Spleen (tissue), 13 donors: ENCODE measurements at places on chromosomes 2 and 18. TPM values are rescaled to one million over a fixed set of nuclear protein-coding genes. Genes with fewer than 3 reads are reported as not detected.
A peak's percentile ranks its signal among the peaks of the same experiment; 100 is the strongest.

- no peaks in the 10 kb centered on the region for H3K36me3 ChIP-seq
- no peak overlapping the region for H3K4me3 ChIP-seq
- no peak for DNase-seq
Measured at GRCh38 chr2:237393523-237393922, 20.4 kb downstream of the COL6A3 start.

DNA sequence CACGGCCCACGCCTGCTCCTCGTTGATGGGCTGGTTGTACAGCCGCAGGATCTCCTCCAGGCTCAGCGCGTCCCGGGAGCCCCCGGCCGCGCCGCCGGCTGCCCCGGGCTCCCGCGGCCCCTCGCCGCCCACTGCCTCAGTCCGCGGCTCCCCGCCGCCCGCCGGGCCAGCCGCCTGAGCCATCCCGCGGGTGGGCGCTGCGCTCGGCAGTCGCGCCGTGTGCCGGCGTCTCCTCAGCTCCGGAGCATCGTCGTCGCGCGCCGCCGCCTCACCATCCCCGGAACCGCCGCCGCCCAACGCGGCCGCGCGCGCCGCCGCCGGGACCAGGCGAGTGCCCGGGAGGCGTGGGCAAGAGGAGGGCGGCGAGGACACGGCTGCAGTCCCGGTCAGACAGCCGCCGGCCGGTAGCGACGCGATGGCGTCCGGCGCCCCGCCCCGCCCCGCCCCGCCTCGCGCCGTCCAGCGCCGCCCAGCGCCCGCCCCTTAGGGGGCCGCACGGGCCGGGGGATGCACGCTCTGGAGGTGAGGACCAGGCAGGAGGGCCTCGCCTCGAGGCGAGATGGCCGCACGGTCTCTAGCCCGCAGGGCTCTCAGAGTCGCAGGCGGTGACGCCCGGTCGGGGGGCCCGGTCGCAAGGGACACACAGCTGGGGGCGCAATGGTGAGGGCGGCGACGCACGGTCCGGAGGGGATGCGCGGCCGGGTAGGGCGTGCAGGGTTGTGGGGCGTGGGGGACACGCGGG lies at the start of gene SPIRE1:
Gene SPIRE1, minus strand, starts transcription at position 424 of the 742 bp plus-strand sequence. Its CDS starts 241 bp downstream, at position 183.
- H3K27ac ChIP-seq, result peak within 1 kb of the TSS; percentile 86
- no peaks in the 10 kb centered on the region for H3K27me3 ChIP-seq
- peak; percentile 88 for DNase-seq
- peaks cover 17% of the 10 kb centered on the region for H3K4me1 ChIP-seq
- no peaks in the 10 kb centered on the region for H3K36me3 ChIP-seq
- peak within 1 kb of the TSS; percentile 96 for H3K4me3 ChIP-seq

DNA sequence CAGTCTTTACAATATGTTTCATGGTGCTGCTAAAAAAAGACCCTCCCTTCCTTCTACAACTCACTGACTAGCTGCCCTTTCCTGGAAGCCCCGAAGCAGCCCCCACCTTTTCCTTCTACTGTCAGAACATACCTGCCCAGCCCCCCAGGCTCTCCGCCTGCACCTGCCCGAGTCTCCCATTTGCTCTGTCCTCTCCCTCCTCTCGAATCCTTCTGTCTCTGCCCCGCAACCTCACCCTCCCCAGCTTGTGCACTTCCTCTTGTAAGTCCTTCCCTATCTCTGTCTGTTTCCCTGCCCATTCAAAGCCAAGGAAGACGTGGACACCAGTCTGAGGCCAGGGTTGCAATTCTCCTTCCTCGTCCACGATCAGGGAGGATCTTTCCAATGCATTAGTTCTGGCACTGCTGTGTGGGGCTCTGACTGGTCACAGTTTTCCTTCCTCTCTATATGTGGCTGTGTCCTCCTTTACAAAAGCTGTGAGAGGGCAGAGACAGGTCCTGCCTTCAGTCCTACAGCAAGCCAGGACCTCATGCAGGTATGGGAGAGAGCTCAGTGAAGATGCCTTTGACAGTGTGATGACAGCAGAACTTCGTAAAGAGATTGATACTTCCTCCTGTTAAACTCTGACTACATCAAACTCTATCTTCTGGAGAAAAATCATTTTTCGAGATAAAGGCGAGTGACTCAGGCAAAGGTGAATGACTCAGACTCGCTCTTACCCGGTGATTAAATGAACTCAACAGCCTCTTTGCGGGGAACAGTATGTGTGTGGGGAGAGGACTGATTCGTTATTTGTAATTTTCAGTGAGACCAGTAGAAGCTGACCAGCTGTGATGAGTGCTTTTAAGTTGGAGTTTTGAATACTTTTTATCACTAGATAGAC lies 14.2 kb downstream of the TNFRSF11A start:
- no peaks in the 10 kb centered on the region for H3K27me3 ChIP-seq
- no peak overlapping the region for H3K4me3 ChIP-seq
- H3K4me1 ChIP-seq, result no peaks in the 10 kb centered on the region

- H3K27ac ChIP-seq, result no peak overlapping the region
- H3K4me3 ChIP-seq, result no peak overlapping the region
- no peaks in the 10 kb centered on the region for H3K27me3 ChIP-seq
- no peak for DNase-seq
- H3K36me3 ChIP-seq, result no peaks in the 10 kb centered on the region
Measured at GRCh38 chr2:217621391-217621801, 381.4 kb downstream of the TNS1 start.

GRCh38 chr2:149418065-149418464 lies 87.7 kb downstream of the LYPD6 start:
- DNase-seq, result no peak
- H3K36me3 ChIP-seq, result no peaks in the 10 kb centered on the region
- H3K4me1 ChIP-seq, result no peaks in the 10 kb centered on the region
- H3K4me3 ChIP-seq, result no peak overlapping the region

DNA sequence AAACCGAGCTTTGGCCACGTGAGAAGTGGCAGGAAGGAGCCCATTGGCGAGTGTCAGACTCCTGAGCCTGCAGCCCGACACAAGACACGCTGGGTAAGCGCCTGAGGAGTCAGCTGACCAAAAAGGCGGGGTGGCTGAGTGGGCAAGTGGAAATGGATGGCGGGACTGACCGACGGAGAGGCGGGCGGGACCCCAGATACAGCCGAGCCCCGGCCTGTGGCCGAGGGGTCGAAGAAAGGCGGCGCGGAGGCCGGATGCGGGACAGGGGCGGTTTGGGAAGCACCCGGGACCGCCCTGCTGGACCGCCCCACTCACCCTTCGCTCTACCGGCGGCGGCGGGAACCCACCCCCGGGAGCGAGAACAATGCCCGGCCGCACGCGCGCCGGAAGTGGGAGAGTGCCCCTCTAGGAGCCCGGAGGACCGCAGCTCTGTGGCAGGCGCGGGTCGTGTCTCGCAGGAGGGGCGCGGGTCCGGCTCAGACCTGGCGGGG lies 22.8 kb downstream of the ZSCAN30 start:
- peak; percentile 93 for DNase-seq
- H3K4me1 ChIP-seq, result peaks cover 13% of the 10 kb centered on the region
- peak overlapping the region; percentile 76 for H3K4me3 ChIP-seq
- H3K36me3 ChIP-seq, result peaks cover 6% of the 10 kb centered on the region
- H3K27ac ChIP-seq, result peak overlapping the region; percentile 86

- no peak overlapping the region for H3K27ac ChIP-seq
- H3K36me3 ChIP-seq, result no peaks in the 10 kb centered on the region
- H3K27me3 ChIP-seq, result no peaks in the 10 kb centered on the region
- H3K4me1 ChIP-seq, result no peaks in the 10 kb centered on the region
Measured at GRCh38 chr2:44895061-44895460, 46.4 kb upstream of the SIX3 start.

DNA sequence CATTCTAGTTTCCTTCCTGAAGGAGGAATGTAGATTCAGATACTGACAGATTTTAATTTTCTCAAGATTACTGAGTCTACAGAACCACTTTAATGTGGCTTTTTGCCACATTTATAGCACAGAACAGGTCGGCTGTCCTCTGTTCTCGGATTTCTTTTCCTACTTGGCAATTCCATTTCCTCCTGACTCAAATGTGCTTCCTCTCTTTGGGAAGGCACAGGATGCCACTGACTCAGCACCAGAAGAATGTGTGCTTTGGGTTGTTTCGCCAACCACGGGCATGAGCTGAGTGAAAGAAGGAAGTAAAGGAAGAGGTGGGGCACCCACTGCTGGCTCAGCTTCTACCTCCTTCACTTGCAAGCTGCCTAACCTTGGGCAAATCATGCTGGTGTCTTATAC lies 970.6 kb upstream of the ACVR2A start:
- no peaks in the 10 kb centered on the region for H3K36me3 ChIP-seq
- no peak for DNase-seq
- H3K4me1 ChIP-seq, result no peaks in the 10 kb centered on the region
- H3K27ac ChIP-seq, result no peak overlapping the region
- H3K4me3 ChIP-seq, result no peak overlapping the region

GRCh38 chr2:205290299-205290698 lies 392.0 kb upstream of the NRP2 start:
- no peaks in the 10 kb centered on the region for H3K27me3 ChIP-seq
- no peak overlapping the region for H3K4me3 ChIP-seq
- no peaks in the 10 kb centered on the region for H3K36me3 ChIP-seq
- no peaks in the 10 kb centered on the region for H3K4me1 ChIP-seq
- no peak overlapping the region for H3K27ac ChIP-seq

DNA sequence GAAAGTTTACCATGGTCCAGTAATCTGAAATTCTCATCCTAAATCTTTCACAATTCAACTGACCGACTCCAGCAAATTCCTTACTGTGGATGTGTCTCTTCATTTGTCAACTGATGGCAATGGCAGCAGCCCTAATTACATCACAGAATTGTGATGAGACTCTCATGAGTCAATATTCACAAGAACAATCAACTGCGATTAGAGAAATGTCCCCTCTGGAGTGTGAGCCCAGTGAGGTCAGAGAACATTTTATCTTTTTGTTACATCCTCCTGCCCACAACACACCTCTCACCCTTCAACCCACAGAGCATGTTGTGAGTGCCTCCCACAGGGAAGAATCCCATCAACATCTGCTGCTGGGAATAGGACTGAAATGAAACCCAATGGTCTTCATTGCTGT lies 73.6 kb downstream of the CD226 start:
- no peak overlapping the region for H3K27ac ChIP-seq
- no peaks in the 10 kb centered on the region for H3K36me3 ChIP-seq

GRCh38 chr2:204776781-204777559 lies 231.7 kb downstream of the PARD3B start:
- H3K4me1 ChIP-seq, result no peaks in the 10 kb centered on the region
- H3K27me3 ChIP-seq, result no peaks in the 10 kb centered on the region
- DNase-seq, result no peak
- H3K27ac ChIP-seq, result no peak overlapping the region

- H3K27me3 ChIP-seq, result no peaks in the 10 kb centered on the region
- H3K36me3 ChIP-seq, result no peaks in the 10 kb centered on the region
Measured at GRCh38 chr2:201968476-201968875, 65.2 kb upstream of the FZD7 start.

- peaks cover 3% of the 10 kb centered on the region for H3K4me1 ChIP-seq
- H3K4me3 ChIP-seq, result no peak overlapping the region
- DNase-seq, result peak; percentile 28
- no peak overlapping the region for H3K27ac ChIP-seq
Measured at GRCh38 chr18:79581911-79582310, 97.7 kb upstream of the CTDP1 start.

- peak within 1 kb of the TSS; percentile 92 for H3K27ac ChIP-seq
Measured at GRCh38 chr2:75710577-75711253, at the start of gene GCFC2. Gene GCFC2 (minus strand): TSS chr2:75710915. CDS start chr2:75710855, 60 bp downstream.

GRCh38 chr2:152395572-152395971 lies 60.6 kb downstream of the FMNL2 start:
- DNase-seq, result no peak
- H3K27me3 ChIP-seq, result no peaks in the 10 kb centered on the region
- no peaks in the 10 kb centered on the region for H3K36me3 ChIP-seq
- peak overlapping the region; percentile 23 for H3K27ac ChIP-seq
- no peak overlapping the region for H3K4me3 ChIP-seq

- no peaks in the 10 kb centered on the region for H3K36me3 ChIP-seq
- peaks cover 30% of the 10 kb centered on the region for H3K4me1 ChIP-seq
- H3K4me3 ChIP-seq, result no peak overlapping the region
- H3K27ac ChIP-seq, result peak overlapping the region; percentile 75
- H3K27me3 ChIP-seq, result no peaks in the 10 kb centered on the region
- no peak for DNase-seq
Measured at GRCh38 chr2:12502759-12503158, 214.0 kb upstream of the TRIB2 start.

C2orf72 gene
- total RNA-seq, result not detected

NAGK gene
- total RNA-seq, result 259 TPM

ACVR1C gene
- total RNA-seq, result 0.42 TPM

GAD1 gene
- not detected for total RNA-seq

ELOA2 gene
- not detected for total RNA-seq

KATNAL2 gene
- 3.4 TPM for total RNA-seq

RGPD3 gene
- 1.2 TPM for total RNA-seq

GIGYF2 gene
- 73.0 TPM for total RNA-seq
